ENCODE measurements at places on chromosomes 7 and 10.

GRCh38 chr10:69633673-69634635 is 3.9 kb downstream of the FAM241B start:
- DNase-seq: peak; percentile 20

DNA sequence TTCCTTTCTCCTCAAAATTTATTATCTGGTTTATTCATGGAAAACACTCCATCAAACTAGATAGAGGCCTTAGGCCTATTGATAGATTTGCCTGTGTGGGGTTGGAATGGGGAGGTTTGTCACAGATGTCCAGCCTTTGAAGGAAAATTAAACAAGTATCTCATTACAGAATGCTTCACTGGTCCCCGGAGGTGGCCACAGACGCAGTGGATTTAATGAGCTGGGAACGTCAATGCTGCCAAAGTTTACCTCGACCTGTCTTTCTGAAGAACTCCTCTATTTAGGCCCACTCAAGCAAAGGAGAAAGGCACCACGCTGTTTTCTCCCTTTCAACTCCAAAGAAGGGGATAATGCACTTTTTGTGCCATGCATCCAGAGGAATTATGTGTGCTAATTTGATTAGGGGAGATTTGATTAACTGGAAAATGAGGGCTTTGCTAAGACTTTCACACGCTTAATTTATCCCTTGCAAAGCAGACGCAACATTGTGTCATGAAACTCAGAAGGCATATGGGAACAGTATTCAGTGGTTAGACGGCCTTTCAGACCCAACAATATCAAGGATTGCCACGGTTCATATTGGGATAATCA is 558.8 kb upstream of the GALNT17 start:
- peak; percentile 76 for DNase-seq

DNA sequence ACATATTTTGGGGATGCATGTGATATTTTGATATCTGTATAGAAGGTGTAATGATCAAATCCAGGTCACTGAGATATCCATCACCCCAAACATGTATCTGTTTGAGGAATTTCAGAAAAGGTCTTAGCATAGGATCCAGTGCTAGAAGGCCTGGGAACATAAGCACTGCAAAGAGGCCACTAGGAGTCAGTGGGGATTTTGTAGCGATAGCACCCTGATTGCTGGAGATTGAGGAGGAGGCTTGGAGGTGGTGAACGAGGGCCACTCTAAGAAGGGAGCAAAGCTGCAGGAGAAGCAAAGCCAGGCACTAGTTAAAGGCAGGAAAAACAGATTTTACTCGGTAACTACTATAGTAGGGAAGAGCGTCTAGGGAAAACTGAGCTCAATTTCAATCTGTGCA is 324.0 kb downstream of the LHFPL3 start:
- DNase-seq: no peak

DNA sequence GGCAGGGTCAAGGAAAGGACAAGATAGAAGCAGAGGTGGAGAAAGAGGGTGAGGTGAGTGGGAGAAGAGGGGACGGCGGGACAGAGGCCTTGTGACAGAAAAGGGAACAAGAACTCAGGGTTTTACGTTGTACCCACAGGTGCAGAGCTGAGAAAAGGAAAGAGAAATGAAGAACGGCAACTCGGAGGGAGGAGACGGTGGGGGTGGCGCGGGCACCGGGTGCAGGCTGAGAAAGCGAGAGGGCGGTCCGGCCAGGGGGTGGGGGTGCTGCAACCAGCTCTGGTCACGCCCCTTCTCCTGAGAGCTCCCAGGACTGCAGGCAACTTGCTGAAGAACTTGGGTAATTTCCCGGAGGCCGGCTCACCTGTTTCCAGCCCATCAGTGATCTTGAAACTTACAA is 65.3 kb downstream of the CARD11 start:
- no peak for DNase-seq

DNA sequence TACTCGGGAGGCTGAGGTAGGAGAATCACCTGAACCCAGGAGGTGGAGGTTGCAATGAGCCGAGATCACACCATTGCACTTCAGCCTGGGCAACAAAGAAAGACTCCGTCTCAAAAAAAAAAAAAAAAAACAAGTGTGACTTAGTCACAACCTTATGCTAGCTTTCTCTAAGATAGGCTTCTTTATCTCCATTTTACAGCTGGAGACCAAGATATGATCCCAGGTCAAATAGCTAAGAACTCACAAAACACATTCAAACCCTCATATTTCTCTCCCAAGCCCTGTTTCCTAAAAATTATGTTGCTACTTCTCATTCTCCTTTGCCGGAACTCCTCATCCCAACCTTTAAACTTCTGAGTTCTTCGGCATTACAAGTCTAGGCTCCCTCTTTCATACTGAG is 13.0 kb upstream of the DHTKD1 start:
- DNase-seq: no peak

DNA sequence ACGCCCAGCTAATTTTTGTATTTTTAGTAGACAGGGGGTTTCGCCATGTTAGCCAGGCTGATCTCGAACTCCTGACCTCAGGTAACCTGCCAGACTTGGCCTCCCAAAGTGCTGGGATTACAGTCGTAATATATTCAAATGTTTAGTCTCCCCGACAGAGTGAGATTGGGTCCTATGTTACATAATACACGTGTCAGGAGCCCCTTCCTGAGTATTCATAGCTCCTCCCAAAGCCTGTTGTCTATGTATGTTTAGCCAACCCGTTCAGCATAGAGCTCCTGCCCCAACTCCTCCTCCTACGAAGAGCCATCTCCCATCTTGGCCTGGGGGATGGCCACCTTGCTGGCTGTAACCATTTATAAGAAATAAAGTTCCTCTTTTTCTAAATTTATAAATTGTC is 2.7 kb upstream of the PPP2R2D start:
- no peak for DNase-seq

All from ecto neural progenitor cell (in vitro differentiated cells).